ENCODE measurements at places on chromosomes 7 and 10.

DNA sequence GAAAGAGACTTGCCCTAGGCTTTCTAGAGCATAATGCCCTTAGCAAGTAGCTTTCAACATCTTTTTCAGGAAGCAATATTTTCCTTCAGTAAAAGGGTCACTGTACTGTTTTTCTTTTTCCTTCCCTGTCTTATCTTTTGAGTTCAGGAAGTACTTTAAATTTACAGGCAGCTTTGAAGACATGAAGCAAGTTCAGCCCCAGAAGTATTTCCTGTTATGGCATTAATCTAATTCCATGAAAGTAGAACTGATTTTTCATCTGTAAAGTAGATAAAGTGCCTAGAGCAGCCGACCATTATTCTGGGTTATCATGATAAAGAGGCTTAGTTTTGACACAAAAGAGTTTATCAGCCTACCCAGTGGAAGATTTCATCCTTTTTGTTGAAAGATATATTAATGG lies 288.2 kb downstream of the ADK start:
- DNase-seq = no peak

- DNase-seq = no peak
Observed at GRCh38 chr10:3995302-3996210, 210.5 kb upstream of the KLF6 start.

DNA sequence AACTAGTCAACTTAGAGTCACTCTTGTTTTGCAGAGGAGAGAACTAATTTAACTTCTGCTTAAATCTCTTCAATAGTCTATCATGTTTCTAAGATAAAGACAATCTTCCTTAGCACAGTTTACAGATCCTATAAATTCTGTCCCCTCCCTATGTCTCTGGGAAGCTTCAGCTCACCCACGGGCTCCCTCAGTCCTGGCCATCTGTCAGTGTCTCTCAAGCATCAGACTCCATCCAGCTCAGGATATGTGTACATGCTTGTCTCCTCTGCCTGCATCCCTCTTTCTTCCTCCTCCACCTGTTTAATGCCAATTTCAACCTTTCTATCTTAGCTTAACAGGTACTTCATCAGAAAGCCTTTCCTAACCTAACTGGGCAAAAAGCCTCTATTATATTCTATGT lies 177.1 kb upstream of the PTER start:
- DNase-seq = no peak

DNA sequence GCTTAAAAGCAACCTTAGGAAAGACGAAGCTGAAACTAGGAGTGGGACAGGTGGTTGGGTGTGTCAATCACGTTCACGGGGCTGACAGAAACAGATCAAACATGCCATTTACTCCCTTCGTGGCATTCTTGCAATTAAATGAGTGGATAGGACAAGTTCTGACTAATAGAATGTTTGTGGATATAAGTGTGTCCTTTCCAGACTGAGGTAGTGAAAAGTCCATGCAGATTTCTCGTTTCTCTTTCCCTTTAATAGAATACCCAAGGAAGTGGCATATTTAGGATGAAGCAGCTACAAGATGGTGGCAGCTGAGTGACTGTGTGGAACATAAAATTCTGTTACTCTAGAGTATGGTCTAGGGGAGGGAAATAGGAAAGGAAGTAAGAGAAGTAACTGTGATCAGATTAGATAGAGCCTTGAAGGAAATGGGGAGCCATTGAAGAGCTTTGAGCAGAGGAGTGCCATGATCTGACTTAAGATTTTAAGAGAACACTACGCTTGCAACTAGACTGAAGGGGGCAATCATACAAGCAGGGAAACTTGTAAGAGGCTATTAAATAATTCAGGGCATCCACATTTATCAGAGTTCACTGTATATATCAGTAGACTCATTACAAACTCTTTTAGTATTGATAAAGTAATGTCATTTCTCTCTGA lies 46.3 kb upstream of the HYAL4 start:
- no peak for DNase-seq

- DNase-seq = no peak
Observed at GRCh38 chr10:86203162-86203905, 163.3 kb downstream of the GRID1 start.

DNA sequence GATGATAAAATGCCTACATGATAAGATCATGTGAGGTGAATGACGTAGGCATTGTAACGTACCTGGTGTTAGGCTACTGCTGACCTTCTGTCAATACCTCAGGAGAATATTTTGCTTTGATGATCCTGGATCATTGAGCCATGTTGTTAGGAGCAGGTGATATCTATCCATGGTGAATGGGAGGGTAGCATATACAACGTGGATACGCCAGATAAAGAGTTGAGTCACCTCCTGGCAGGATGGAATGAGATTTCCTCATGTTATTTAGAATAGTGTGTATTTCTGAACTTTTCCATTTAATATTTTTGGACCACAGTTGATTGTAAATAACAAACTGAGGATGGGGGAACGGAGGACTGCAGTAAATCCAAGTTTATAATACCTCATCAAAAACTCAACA lies 11.8 kb upstream of the CLDN12 start:
- no peak for DNase-seq
